ENCODE measurements at places on chromosomes 16 and 17.

- DNase-seq = no peak
Measured at GRCh38 chr16:56102906-56103305, 88.4 kb upstream of the GNAO1 start.

DNA sequence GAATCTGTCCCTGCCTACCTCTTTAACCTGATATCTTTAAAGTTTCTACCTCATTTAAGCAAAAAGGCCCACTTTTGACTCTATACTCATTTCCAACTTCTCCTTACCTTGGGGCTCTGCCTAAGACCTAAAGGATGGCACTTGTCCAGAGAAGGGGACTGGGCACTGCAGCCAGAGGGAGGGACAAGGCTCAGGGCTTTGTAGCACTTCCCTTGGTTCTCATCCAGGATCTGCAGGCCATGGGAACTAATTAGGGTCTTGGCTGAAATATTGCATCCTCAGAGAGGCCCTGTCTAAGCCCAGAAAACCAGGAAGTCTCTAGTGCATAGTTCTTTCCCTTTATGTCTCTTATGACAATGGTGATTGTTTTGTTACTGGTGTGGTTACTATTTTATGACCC lies 37.3 kb downstream of the IRX5 start:
- no peak for DNase-seq

- no peak for DNase-seq
Measured at GRCh38 chr17:76511668-76512365, 10.6 kb upstream of the RHBDF2 start.

GRCh38 chr17:34781571-34782108 lies 179.6 kb downstream of the CCT6B start:
- no peak for DNase-seq

DNA sequence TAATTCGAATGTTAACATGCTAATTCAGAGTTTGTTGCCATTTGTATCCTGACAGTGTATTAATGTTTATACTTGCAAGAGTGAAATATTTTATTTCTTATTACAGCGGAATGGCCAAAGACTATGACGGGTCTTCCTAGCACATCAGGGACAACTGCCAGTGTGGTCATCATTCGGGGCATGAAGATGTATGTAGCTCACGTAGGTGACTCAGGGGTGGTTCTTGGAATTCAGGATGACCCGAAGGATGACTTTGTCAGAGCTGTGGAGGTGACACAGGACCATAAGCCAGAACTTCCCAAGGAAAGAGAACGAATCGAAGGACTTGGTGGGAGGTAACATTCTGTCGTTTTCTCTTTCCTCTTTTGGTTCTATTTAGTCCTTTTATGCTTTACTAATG lies 23.4 kb downstream of the PPM1D start:
- no peak for DNase-seq

- DNase-seq = no peak
Measured at GRCh38 chr17:9529033-9529700, 46.5 kb downstream of the STX8 start.

DNA sequence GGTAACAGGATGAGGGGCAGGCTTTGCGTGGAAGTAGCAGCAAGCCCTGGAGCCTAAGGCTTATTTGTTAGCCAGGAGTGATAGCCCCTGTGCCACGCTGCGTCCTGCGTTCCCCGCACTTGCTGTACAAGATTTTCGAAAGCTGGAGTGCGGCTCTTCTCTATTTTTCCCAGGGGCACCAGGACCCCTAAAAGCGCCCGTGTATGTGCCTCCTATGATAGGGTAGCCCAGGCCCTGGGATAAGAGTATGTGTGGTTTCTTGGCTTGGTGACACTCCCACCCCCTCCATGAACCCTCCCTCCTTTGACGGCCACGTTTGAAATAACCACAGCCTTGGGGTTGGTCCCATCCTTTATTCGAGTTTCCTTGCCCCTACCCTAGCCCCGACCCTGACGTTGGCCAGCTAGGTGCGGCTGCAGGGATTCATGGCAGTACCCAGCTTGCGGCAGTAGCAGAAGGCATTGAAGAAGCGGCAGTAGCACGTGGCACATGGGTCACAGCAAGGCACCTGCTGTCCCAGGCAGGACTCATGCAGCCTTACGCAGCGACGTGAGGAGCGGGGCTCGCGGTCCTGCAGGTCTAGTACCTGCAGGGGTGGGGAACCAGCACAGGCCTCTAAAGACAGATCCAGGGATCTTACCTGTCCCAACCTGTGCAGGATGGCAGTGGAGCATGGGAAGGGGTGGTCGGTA lies 968 bp downstream of the AGRP start:
- no peak for DNase-seq

- DNase-seq = no peak
Measured at GRCh38 chr17:4931963-4932362, at the start of gene GP1BA. TSS of gene GP1BA (plus strand) at chr17:4932277. CDS start at chr17:4932605, 328 bp downstream.

DNA sequence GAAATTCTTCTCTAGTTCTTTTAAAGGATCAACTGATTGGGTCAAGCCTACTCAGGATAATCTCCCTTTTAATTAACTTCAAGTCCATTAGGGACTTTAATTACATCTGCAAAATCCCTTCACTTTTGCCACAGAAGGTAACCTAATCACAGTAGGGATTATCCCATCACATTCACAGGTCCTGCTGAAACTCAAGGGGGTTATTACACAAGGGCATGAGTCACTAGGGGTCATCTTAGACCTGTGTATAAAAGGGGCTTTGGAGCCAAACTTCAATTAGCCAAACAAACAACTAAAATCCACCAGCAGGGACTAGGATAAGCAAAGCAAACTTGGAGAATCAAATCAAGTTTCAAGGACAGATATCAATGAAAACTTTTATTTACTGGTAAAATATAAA lies 19.4 kb downstream of the CIAPIN1 start:
- no peak for DNase-seq

DNA sequence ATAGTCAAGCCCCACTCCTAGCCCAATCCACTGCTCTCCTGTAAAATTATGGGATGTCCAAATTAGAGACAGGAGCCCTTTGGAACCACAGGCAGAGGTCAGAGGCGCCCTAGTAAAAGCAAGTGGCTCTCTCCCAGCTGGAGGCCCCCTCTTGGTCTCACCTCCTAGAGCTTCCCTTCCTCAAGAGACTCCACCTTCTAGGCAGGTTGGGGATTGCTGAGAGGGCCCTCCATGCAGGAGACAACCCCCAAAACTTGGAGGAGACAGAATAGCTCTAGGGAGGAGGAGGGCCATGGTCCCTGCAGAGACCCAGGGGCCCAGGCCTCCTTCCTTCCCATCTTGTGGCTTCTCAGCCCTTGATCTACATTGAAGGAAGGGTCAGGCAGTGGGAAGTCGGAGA lies 29.4 kb downstream of the NEUROD2 start:
- no peak for DNase-seq

DNA sequence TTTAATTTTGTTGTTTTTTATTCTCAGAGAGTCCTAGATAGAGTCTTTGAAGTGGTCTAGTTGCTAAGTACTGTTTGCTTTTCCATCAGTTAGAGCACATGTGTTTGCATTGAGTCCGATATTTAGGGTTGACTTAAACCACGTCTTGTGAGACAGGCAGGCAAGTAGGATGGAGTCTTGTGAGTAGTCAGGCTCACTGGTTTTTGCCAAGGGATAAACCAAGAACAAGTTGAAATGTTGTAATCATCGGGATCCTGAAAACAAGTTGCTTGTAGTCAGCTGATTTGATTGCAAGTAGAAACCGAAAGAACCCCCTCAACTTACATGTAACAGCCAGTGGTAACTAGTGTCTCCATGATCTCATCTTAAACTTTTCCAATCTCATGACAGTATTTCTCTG lies 17.2 kb downstream of the ATP6V0A1 start:
- no peak for DNase-seq

DNA sequence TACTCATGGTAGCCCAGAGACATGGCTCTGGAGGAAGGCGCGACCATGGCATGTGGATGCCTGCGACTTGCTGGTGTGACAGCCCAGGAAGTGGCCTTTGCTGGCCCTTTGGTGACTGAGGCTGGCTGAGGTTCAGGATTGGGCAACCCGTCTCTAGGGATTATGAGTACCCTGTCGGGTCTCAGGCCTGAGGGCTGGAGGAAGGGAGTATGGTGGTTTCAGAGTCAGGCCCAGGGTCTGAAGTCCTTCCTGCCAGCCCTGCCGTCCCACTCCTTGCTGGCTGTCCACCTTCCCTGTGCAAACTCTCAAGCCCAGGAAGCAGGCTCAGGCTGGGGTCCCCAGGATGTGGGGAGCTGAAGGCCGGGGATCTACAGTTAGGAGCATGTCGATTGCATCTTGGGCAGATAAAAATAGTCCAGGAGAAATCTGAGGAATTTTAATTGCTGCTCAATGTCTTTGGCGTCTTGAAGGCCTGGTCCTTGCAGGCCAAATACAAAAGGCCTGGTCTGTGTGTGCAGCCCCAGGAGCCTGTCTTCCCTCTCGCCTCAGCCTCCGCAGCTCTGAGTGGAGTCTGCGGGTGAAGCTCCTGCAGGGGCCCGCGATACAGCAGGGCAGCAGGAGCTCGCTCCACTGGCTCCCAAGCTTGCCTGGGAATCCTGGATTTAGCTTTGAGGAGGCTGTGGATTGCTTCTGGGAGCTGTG lies 52.5 kb downstream of the NKD1 start:
- no peak for DNase-seq

DNA sequence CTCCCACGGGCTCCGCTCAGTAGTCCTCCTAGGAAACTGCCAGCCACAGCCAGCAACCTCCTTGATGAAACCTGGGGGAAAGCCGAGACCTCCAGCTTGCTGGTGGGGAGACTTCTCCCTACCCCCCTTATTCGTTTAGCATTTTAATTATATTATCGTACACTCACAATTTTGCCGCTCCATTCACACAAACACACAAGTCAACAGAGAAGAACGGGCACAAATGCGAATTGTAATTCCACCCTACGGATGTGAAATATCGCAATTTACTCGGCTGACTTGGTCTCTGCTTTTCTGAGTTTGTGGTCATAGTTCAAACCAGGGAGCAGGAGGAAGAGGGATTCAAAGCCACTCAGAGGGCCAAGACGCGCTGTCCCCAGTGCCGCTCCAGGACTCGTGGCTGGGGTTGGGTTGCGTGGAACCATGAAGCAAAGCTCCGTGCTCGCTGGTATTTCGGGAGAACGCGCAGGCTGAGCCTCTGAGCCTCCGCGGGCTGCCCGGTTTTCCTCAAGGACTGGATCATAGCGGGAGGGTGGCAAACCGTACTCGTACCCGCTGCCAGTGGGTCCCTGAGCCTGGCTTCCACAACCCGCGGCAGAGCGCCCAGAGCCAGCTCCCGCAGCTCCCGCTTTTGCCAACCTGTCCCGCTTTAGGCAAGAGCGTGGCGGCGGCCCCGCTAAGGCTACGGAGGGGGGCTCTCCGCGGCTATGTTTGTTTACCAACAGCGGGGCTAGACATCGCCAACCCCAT lies 2.0 kb downstream of the LHX1 start:
- DNase-seq = no peak

DNA sequence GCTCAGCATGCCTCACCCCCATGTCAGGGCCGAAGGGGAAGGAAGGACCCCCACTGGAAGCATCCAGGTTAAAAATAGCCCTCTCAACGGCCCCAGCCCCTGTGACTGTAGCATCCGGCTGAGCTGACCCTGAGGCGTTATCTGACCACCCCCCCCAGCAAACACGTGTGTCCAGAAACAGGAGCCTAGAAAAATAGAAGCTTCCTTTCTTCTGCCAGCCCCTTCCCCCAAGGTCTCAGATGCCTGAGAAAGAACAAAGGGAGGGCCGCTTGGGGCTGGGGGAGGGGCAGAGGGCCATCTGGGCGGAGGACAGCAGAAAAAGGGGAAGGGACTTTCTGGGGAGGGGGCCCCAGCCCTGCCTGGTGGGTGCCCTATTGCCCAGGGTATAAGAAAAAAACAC lies 55.8 kb downstream of the ACTG1 start:
- no peak for DNase-seq

GRCh38 chr16:8929086-8929748 lies 34.5 kb downstream of the USP7 start:
- no peak for DNase-seq

DNA sequence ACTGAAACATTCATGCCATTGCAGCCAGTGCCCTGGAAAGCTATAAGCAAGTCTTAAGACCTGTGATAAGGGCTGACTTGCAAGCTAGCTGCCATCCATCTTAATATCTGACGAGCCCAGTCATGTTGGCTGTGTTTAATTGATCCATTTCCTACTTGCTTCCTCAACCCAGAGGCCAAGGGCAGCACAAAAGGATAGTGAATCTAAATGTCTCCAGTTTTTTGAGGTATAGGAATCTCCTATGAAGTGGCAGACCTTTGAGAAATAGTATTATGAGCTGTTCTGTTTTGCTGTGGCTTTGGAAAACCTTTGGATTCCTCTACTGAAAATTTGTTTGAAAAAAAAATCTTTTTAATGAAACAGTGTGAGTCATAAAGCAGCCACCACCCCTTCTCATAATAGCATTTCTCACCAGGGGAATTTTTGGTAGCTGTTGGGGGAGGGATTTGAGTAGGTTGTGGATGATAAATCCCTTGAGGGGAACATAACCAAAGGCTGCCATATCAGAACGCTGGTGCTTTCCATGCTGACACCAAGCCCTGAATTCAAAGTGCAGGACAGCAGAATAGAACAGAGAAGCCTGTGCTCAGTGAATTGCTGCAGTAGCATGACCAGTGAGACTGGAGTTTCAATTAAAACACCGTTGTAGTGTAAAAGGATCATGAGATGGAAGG lies 12.9 kb downstream of the ZNRF1 start:
- peak; percentile 51 for DNase-seq

DNA sequence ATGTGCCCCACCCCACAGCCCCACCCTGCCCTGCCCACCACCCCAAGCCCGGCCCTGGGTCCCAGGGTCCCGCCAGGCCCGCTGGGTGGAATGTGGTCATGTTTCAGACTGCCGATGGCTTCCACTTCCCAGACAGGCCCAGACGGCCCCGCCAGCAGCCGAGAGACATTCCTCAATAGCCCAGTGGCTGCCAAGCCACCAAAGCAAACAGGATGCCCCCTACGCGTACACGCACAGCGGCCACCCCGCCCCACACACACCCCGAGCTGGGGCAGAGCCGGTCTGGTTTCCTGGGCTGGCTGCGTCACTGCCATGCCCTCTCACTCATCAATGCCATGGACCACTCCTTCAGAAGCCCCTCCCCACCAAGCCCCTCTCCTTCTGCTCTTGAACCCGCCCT lies 1.2 kb upstream of the KRT17 start:
- no peak for DNase-seq

DNA sequence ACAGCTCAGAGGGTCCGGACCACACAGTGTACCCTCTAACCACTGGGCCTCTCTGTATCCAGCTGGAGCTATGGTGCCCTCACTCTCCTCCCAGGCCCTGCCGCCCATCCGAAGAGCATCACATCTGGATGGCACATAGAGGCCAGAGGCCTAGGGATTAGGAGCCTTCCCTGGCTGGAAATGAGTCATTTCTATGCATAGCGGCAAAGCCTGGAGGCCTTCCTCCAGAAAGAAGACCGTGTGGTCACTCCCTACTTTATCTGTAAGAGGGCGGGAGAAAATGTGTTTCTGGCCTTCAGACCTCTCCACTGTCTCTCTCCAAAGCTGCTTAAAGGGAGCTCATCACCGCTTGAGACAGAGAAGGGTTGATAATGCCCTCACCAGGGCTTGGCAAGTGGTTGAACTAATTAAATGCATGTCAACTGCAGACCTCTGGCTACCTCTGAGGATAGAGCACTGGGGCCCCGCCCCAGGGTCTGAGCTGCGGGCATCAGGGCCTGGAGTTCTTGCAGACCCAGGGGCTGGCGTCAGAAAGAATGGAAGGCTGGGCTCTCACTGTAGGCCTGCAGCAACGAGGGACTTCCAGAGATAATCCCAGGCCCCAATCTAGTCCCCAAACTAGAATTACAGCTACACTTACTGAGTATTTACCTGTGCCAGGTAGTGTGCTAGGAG lies 122.2 kb downstream of the IRX5 start:
- DNase-seq = no peak
